Right ventricle myocardium inferior (tissue), 1 donor: ENCODE measurements at places on chromosomes 5 and 9. TPM values are rescaled to one million over a fixed set of nuclear protein-coding genes. Genes with fewer than 3 reads are reported as not detected.

- no peak for DNase-seq
Measured at GRCh38 chr5:106522296-106522695, 1148.4 kb downstream of the EFNA5 start.

DNA sequence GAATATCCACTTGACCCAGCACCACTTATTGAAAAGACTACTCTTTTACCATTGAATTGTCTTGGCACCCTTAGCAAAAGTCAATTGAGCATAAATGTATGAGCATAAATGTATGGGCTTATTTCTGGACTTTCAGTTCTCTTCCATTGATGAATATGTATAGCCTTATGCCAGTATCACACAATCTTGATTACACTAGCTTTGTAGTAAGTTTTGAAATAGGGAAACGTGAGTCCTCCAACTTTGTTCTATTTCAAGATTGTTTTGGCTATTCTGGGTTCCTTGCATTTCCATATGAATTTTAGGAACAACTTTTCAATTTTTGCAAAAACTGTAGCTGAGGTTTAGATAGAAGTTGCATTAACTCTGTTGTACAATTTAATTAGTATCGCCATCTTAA lies 601.0 kb downstream of the TLE1 start:
- DNase-seq, result no peak

- DNase-seq, result no peak
Measured at GRCh38 chr5:42274913-42275312, 148.3 kb upstream of the GHR start.

DNA sequence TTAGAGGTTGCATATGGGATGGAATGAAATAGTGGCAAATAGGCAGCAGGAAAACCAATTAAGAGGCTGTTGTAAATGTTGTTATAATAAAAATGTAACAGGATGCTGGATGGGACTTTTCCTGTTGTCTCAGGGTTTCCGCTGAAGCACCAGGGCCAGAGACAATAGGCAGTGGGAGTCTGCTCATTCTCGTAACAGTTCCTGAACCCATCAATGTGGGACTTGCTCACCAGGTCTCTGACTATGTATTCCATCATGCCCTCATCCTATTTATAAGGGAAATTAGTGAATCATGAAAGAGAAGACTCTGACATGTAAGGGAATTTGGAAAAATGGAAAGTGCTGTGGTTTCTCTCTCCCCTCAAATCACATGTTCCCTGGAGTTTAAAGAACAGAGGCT lies 23.5 kb upstream of the SSBP2 start:
- no peak for DNase-seq

Gene UBTD2
- 8.6 TPM for total RNA-seq

Gene COL23A1
- total RNA-seq, result 22.5 TPM

Gene SPINK1
- total RNA-seq, result not detected

GRCh38 chr5:36253575-36253974 lies 11.8 kb upstream of the NADK2 start:
- no peak for DNase-seq

Gene KCNV2
- not detected for total RNA-seq

Gene DPM2
- total RNA-seq, result 11.9 TPM

GRCh38 chr5:6832994-6833393 lies 119.8 kb downstream of the TENT4A start:
- no peak for DNase-seq

DNA sequence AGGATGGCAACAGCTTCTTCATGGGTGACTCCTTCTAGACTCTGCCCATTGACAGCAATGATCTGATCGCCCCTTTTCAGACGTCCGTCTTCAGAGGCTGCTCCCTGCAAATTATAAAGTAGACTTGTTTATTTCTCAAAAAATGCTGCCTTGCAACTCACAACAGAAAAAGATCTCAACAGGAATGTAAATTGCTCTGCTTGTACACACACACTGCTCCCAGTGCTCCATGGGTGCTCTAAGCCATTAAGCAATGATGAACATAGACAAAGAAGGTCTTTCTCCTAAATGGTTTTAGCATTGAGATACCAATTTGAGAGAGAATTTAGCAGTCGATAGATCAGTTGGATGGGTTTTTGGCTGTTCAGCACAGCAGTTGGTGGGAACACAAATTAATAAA lies 172.5 kb downstream of the MPDZ start:
- DNase-seq, result no peak

GRCh38 chr9:125538092-125538473 lies 168.9 kb downstream of the MAPKAP1 start:
- DNase-seq, result no peak

DNA sequence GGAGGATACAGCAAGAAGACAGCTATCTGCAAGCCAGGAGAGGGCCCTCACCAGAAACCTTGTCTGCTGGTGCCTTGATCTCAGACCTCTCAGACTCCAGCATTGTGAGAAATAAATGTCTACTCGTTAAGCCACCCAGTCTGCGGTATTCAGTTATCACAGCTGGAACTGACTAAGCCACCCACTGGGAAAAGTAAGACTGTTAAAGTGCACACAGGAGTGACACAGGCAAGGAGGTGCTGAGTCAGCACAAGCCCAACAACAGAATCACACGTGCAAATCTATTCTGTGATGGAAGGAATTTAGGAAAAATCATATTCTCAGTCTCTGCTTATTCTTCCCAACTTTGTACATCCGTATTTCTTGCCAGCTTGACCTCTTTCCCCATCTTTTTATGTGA lies 200.0 kb downstream of the NR2F1-AS1 start:
- no peak for DNase-seq

- DNase-seq, result no peak
Measured at GRCh38 chr5:90519081-90519480, 10.3 kb downstream of the LYSMD3 start.

- DNase-seq, result no peak
Measured at GRCh38 chr5:177010153-177010552, 3.6 kb upstream of the UIMC1 start.

Gene PCDHGB6
- 5.9 TPM for total RNA-seq

Gene NUP155
- total RNA-seq, result 10.7 TPM

DNA sequence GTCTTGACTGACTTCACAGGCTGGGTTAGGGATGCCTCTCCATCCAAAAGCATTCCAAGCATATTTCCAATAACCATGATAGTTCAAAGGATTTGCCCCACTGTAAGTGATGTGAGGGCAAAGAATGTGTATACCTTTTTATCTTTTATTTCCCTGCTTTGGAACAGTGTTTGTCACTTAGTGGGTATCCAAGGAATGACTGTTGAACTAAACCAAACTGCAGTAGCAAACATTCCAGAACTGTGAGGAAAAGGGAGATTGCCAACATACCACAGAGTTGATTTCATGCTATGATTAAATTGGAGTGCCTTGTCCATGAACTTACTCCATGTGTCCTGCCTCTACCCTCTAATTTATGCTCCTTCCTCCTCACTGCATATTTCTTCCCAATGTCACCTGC lies 400.0 kb downstream of the KIAA0825 start:
- no peak for DNase-seq

DNA sequence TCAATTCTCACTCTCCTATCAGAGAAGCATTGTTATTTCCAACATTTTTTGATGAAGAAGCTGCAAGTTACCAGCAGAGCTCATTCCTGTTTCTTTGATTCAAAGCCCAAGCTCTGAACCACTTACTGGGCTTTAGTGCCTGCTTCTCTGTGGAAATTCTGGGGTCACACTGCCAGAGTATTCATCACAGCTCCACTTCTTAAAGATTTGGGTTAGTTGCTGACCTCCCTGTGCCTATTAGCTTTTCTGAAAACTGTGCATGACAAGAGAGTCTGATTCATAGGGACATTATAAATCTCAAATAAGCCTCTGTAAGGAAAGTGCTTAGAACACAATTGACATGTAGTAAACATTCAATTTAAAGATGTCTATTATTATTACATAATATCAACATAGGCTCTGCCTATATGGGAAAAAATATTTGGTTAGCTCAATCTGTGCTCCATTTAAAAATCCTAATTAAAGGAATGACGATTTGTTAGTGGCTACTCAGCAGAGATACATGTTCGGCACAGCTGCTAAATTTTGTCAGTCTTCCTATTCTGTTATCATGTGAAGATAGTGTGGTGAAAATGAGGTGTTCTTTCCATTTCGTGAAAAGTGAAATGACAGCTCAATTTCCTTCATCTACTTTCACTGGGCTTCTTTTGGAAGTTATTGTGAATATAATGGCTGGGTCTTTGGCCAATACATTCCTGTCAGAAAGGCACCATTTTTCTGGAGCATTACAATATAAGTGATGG lies 293.0 kb downstream of the KCTD16 start:
- no peak for DNase-seq

Gene ANKRD55
- total RNA-seq, result not detected

Gene TAL2
- not detected for total RNA-seq

DNA sequence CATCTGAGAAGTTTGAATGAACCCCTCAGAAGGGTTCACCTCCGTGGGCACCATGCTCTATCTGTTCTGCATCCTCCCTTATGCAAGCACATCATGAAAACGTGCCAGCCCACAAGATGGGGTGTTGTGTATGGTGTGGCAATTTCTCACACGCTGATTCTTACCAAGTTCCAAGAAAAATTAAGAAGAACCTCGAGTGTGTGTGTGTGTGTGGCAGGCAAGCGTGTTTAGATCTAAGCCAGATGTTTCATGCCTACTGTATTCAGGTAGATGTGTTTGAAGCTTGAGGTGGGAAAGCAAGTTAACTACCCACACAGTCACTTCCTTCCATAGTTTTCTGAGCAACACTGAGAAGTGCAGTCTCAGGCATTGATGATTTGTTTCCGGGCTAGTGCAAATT lies 77.7 kb upstream of the GNA14 start:
- no peak for DNase-seq

GRCh38 chr9:111839987-111840386 lies 45.2 kb upstream of the SHOC1 start:
- no peak for DNase-seq

Gene AQP7
- total RNA-seq, result 147 TPM

Gene PCDHGC4
- 2.4 TPM for total RNA-seq

Gene SNCAIP
- total RNA-seq, result 1.7 TPM

DNA sequence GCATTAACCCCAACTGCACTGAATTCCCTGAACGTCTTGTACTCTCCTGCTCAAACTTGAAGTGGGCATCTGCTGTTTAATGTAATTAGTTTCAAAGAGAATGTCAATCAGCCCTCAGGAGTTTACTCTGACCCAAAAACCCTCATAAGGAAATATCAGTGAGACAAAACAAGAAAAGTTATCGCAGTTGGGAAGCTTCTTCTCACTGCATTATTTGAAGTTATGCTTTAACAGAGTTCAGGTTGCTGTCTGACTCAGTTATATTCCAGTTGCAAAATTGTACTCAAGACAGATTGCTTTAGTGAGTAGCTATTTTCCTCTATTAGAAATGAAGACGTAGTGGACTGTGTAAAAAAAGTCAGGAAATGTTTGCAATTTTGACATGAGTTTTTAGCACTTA lies 52.1 kb downstream of the PPIC start:
- DNase-seq, result no peak

DNA sequence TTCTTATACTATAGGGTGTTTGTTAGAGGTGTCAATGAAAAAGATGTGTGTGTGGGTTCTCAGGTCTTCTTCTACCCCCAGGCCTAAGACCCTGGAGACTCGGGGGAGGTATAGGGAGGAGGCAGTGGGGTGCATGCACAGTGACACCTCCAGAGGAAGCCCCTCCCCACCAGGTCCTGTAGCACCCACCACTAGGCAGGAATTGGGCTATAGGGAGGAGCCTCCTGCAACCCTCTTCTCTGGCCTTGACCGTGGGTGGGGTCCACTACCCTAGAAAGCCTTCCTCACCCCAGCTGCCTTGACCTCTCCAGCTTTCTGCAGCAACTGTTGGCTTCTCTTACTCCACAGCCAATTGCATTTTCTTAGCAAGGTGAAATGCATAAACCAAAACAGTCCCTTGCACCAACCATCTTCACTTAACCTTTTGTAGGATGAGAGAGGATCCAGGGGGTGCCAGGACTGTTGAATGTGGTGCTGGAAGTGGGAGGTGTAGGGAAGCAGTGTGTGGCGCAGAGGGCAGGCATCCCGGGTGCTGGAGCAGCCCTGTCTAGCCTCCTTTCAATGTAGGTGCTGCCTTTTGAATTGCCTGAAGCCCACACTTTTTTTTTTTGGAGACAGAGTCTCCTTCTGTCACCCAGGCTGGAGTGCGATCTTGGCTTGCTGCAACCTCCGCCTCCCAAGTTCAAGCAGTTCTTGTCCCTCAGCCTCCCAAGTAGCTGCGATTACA lies 128.5 kb downstream of the RGS3 start:
- no peak for DNase-seq

Gene PCA3
- not detected for total RNA-seq

Gene CMYA5
- total RNA-seq, result 886 TPM

DNA sequence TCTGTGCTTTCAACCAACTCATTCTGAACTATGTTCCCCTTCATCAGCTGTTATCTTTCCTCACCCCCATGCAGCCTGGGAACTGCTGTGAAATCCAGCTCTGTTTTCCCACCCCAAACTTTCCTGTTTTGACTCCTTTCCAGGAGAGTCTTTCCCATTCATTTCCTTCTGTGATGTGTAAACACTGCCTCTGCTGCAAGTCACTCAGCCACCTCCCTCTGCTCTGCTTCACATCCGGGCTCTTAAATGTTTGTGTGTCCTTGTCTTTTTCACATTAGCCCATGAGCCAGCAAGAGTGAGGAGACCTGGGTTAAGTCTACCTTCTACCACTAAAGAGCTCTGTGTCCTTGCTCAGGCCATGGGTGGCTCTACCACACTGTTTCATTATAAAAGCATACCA lies 137.5 kb downstream of the ICE1 start:
- DNase-seq, result no peak

Gene DNAH5
- 0.19 TPM for total RNA-seq

DNA sequence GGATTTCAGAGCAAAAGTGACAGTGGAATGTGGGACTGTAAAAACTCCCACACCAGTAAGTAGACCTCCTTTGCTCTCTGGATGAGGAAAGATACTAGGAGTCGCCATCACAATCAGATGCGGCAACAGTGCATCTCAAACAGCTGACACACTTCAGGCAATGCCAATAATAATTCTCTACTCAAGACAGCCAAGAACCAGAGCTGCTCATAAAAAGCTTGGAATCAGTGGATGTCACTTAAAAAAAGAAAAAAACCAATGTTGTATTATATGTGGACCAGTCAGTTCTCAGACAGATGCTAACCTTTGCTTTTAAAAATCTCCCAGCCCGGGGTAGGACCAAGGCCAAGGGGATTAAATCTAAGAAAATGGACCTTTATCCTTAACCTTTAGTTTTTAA lies 185.0 kb downstream of the GNA14 start:
- DNase-seq, result no peak

DNA sequence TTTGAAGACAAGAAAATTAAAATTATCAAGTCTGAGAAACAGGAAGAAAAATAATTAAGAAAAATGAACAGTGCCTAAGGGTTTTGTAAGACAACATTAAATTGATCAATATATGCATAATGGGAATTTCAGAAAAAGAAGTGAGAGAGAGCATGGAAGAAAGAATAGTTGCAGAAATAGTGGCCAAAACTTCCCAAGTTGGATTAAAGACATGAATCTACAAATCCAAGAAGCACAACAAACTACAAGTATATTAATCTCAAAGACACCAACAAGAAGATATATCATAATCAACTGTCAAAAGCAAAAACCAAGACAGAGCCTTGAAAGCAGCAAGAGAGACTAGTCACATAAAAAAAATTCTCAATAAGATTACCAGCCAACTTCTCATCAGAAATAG lies 488.0 kb downstream of the RASEF start:
- DNase-seq, result no peak
